Hematopoietic multipotent progenitor cell treated with erythropoietin and hydrocortisone succinate and interleukin-3 and kit ligand, for 4 days (in vitro differentiated cells): ENCODE measurements at places on chromosomes 2 and 18.

DNA sequence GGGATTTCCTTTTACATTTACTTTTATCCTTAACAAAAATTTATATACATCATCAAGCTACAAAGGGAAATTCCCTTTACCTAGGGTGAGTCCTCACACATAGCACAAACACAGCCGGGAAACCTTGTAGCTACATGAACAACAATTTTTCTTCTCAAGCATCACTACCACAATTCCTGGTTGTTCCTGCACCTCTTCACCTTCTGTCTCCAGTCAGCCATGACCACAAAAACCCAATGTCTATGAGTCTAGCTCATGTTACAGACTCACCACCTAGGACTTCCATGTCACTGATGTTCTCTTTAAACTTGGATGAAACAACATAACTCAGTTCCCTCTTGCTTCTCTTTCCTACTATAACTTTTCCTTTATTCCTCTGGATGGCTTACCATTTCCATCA is 460.4 kb downstream of the MBD2 start:
- no peak for DNase-seq

DNA sequence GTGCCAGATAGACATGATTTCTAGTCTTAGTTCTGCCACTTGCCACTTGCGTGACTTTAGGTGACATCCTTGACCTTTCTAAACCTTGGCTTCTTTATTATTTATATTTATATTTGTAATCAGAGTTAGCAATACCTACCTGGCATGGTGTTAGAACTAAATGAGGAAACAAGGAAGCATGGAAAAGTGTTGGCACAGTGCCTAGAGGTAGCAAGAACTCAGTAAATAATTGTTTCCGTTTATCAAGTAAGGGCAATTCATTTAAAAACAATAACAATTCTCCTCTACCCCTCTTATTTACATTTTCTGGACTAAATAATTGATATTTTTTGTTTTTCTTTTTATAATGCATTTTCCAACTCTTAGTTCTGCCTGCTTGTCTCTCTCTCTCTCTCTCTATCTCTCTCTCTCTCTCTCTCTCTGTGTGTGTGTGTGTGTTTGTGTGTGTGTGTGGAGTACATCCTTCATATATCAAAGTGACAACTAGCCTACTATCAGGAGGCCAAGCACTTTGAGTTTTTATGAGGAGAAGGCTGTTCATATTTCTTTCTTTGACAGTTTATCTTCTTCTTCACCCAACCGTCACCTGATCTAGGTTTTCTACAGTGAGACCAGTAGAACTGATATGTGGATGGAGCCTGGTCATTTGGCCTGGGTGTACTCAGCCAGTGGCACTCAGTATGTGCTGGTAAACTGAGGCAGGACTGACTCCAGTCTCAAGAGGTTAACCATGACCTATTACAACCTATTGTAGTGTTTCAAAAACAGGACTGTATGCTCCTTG is 134.5 kb downstream of the LRRTM1 start:
- DNase-seq: no peak

DNA sequence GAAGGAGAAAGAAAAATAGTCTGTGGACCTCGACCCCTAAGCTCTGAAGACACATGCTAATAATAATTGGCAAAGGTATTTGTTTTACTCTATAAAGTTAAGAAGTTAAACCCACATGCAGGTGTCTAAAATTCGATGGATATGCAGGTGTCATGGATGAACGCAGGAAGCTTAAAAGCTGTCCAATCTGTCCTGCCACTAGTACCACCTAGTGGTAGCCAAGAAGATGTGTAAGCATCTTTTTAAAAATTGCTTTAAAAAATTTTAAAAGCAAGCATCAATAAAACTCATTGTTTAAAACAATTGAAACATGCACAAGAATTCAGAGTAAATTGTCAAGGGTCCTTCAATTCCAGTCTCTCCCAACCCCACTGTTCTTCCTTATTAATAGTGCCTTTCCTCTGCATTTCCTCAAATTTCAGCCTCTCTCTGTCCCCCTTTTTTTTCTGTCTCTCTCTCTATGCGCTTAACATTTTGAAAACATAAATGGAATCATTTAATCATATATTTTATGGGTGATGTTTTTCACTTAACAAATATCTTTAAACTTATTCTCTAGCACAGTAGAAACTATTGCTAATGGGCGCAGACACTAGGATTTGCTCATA is 30.6 kb upstream of the PPP3R1 start:
- DNase-seq: peak; percentile 68

DNA sequence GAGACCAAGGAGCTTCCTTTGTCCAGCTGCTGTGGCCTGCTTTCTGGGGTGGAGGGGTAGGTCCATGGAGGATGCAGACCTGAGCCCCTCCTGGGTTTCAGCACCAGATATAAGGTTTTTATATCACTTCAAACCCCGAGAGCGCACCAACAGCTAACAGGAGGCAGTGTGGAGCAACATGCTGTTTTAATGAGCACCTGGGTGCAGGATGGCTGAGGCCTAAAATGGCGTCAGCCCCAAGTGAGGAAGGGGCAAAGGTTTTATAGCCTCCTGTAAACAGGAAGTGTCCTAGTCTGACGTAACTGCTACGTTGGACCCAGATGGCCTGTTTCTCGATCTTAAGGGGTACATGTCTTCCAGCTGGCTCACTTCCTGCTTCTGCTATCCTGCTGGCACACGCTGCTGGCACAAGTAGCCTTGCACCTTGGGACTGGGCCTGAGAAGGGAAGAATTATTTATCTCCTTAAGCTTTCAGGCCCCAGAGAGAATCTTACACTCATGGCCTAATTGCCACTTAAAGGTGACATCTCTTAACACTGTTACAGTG is 11.4 kb upstream of the REG1B start:
- peak; percentile 10 for DNase-seq

GRCh38 chr2:96436961-96437360 is 68.2 kb downstream of the NEURL3 start:
- no peak for DNase-seq

DNA sequence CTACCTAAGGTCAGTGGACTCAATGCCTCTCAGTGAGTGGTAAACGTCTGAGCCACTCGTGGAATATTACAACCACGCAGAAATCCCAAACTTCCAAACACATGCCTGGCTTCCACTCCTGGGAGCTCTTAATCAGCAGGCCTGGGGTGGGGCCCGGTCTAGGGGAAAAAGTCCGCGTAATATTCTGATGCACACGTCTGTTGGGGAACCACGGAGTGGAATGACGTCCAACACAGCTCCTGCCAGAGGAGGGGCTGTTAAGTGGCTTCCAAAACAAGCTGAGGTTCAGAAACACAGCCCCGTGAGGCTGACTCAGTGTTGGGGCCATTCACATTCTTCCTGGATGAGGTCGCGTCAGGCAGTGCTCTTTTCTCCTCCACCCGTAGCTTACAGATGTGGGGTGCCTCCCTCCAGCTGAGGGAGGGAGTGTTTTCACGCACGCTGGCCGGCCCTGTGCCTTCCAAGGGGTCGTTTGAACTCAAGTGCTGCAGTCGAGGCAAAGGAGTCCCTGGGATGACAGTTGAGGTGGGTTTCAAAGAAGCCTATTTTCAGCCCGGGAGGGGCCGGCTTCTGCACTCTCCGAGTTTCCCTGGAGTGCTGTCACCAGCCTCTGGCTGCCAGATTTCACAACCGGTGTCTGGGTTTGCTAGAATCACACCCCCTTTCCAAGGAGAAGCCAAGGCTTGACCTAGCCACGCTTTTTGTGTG is 73.1 kb downstream of the ACKR3 start:
- no peak for DNase-seq

- DNase-seq: no peak
Observed at GRCh38 chr18:33317640-33318039, 122.9 kb downstream of the CCDC178 start.

GRCh38 chr18:75221397-75221796 is 10.8 kb downstream of the TSHZ1 start:
- no peak for DNase-seq
